Smooth muscle cell of the coronary artery (primary cell): ENCODE measurements at places on chromosomes 1 and 21. TPM values are rescaled to one million over a fixed set of nuclear protein-coding genes. Genes with fewer than 3 reads are reported as not detected.

LRRC39 gene
- total RNA-seq, result 0.12 and 0.23 TPM in 2 replicates

GJC2 gene
- total RNA-seq, result 2.7 and 4.1 TPM in 2 replicates

MINDY1 gene
- total RNA-seq, result 7.1 and 11.0 TPM in 2 replicates

SMPDL3B gene
- total RNA-seq, result 0.08 and 0.12 TPM in 2 replicates

CA14 gene
- total RNA-seq, result not detected in 2 replicates

ZNF593OS gene
- total RNA-seq, result not detected in 2 replicates

HOOK1 gene
- total RNA-seq, result 1.5 TPM in 1 of 2 replicates, not detected in the other

VPS26C gene
- 48.6 and 94.2 TPM in 2 replicates for total RNA-seq

GBP3 gene
- 17.4 and 28.2 TPM in 2 replicates for total RNA-seq

FAM72D gene
- 0.68 TPM in 1 of 2 replicates, not detected in the other for total RNA-seq

EVA1C gene
- total RNA-seq, result 7.6 and 14.4 TPM in 2 replicates

C8B gene
- total RNA-seq, result not detected in 2 replicates

DOP1B gene
- 1.5 and 2.4 TPM in 2 replicates for total RNA-seq

LRRC7 gene
- not detected in 2 replicates for total RNA-seq

FMOD gene
- total RNA-seq, result 7.1 and 24.5 TPM in 2 replicates

S100A16 gene
- total RNA-seq, result 98.3 and 375 TPM in 2 replicates

ABCA4 gene
- 0.15 and 1.1 TPM in 2 replicates for total RNA-seq

NUP210L gene
- under 0.01 and 0.12 TPM in 2 replicates for total RNA-seq

OPTC gene
- total RNA-seq, result not detected in 2 replicates

DSCAM gene
- total RNA-seq, result not detected in 2 replicates

CFHR4 gene
- not detected in 2 replicates for total RNA-seq

PPM1J gene
- total RNA-seq, result 0.82 and 1.2 TPM in 2 replicates
